ENCODE measurements at places on chromosomes 2 and 18.

GRCh38 chr18:74896390-74896991, 298.8 kb downstream of the ZNF407 start:
- ATAC-seq, result peak; percentile 86

- ATAC-seq, result no peak
Observed at GRCh38 chr2:113677330-113677729, 50.3 kb downstream of the RABL2A start.

- ATAC-seq, result no peak
Observed at GRCh38 chr2:30408961-30409387, 38.1 kb upstream of the LCLAT1 start.

- ATAC-seq, result no peak
Observed at GRCh38 chr2:121454549-121455090, 76.1 kb upstream of the RNU4ATAC start.

DNA sequence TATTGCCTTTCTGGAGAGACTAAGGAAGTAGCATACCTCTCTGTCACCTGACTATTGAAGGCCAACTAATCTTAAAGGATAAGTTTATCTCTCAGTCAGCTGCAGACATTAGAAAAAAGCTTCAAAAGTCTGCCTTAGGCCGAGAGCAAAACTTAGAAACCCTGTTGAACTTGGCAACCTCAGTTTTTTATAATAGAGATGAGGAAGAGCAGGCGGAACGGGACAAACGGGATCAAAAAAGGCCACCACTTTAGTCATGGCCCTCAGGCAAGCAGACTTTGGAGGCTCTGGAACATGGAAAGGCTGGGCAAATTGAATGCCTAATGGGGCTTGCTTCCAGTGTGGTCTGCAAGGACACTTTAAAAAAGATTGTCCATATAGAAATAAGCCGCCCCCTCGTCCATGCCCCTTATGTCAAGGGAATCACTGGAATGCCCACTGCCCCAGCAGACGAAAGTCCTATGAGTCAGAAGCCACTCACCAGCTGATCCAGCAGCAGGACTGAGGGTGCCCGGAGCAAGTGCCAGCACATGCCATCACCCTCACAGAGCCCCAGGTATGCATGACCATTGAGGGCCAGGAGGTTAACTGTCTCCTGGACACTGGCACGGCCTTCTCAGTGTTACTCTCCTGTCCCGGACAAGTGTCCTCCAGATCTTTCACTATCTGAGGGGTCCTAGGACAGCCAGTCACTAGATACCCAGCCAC, 61.5 kb upstream of the FAM98A start:
- ATAC-seq, result no peak

DNA sequence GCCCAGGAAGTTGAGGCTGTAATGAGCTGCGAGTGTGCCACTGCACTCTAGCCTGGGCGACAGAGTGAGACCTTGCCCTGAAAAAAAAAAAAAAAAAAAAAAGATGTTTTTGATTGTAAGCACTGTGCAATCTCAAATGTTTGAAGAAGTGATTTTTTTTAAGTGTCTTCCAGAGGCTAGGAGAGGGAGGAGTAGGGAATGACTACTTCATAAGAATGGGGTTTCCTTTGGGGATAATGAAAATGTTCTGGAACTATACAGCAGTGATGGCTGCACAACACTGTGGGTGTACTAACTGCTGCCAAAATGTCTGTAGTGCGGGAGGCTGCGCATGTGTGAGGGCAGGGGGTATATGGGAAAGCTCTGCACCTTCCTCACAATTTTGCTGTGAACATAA, 83.7 kb downstream of the MCFD2 start:
- ATAC-seq, result no peak

GRCh38 chr2:215361876-215362561, 50.2 kb downstream of the ATIC start:
- no peak for ATAC-seq

- ATAC-seq, result no peak
Observed at GRCh38 chr18:62098960-62099359, 87.9 kb downstream of the PIGN start.

DNA sequence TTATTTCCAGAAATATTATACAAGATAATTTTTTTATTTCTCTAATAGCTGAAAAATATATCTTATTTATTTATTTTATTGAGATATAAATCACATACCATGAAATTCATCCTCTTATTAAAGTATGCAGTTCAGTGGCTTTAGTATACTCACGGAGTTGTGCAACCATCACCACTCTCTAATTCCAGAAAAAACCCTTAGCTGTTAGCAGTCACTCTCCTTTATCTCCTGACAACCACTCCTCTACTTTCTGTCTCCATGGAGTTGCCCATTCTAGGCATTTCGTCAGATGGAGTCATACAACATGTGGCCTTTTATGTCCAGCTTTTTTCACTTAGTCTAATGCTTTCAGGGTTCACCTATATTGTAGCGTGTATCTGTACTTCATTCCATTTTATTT, 66.5 kb downstream of the TCF7L1 start:
- ATAC-seq, result no peak

- ATAC-seq, result peak; percentile 63
Observed at GRCh38 chr2:105755895-105756294, 11.2 kb downstream of the NCK2 start.

DNA sequence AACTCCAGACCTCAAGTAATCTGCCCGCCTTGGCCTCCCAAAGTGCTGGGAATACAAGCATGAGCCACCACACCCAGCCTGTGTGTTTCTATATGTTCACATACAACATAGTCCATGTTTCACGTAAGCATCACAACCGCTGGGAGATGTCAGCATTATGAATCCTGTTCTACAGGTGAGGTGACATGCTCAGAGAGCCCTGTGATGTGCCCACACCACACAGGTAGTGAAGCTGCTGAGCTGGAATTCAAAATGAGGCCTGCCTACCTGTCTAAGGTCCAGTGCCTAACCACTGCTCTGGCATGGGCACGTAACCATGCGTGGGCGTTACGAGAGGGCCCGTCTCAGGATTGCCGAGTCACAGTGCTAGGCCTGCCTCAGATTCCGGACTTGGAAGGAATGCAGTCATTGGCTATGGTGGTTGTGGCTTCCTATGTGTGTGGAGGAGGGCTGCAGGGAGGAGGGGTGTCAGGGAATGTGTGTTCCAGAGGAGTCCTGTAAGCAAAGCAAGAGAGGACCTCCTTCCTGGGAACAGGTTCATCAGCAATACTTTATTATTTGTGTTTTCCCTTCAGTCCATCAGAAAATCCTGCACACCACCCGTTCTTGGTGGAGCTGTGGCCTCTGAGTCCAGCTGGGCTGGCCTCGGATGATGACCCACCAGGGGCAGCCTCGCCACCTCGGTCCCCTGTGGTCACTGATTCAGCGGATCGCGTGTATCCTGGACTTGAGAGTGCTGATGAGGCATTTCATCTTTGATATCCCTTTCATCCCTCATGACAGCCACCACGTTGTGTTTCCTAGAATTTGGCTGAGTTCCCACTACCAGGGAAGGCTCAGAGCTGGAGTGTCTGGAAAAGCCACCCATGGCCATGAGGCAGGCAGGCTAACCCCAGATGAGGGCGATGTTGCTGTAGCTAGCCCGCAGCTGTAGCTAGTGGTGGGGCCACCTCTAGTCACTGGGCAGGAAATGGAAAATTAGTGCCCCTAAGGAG, 31.1 kb downstream of the HK2 start:
- ATAC-seq, result peak; percentile 86

DNA sequence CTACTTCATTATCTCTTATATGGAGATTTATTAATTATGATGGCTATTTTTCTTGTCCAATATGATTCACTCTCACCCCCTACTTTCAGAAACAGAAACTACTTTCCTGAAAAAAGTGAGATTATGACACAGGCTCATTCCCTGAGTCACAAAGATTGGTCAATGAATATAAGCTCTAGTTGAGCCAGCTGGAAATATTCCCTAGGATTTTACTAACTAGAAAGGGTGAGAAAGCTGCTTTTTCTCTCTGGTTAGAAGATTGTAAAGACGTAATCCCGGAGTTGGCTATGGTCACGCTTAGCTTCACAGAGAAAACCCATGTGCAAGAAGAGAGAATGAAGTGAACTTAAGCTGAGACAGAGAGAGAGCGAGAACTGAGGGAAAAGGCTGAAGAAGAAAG, 223.7 kb upstream of the SMAD7 start:
- ATAC-seq, result no peak

DNA sequence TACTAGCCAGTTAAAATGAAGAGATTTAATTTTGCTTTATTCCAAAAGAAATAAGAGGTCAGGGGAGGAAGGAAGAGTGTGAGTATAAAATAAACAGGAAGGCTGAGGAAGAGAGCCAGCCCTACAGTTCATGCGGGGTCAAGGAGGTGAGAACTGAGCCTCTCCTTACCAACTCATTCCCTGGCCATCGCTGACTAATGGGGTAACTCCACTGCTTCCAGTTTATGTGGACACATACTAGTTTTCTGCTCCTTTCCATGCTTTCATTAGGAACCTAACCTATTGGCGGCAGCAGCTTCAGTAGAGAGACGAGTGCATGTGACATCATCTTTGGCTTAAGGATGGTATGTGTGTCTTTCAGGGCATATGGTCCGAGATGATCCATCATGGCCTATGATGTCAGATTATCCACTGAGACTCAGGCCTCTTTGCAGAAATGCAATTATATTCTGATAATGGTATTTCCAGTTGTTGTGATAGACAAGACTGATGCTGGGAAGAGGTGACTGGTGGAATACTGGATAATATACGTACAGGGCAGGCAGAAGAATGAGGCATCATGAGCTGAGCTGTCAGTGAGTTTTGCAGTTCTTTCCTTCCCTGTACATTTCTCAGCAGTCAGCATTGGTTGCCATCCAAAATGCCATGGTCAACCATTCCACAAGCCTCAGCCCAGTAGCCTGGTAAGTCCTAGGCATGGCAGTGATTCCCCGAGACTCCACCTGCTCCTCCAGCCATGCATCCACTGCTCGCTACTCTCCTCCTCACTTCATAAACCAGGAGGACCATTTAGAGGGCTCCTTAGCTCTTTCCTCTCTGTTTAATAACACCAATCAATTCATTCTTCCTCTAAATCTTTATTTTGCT, 184.6 kb upstream of the OSR1 start:
- ATAC-seq, result no peak

- peak; percentile 98 for ATAC-seq
Observed at GRCh38 chr2:190718652-190719526, 70.0 kb downstream of the NAB1 start.

DNA sequence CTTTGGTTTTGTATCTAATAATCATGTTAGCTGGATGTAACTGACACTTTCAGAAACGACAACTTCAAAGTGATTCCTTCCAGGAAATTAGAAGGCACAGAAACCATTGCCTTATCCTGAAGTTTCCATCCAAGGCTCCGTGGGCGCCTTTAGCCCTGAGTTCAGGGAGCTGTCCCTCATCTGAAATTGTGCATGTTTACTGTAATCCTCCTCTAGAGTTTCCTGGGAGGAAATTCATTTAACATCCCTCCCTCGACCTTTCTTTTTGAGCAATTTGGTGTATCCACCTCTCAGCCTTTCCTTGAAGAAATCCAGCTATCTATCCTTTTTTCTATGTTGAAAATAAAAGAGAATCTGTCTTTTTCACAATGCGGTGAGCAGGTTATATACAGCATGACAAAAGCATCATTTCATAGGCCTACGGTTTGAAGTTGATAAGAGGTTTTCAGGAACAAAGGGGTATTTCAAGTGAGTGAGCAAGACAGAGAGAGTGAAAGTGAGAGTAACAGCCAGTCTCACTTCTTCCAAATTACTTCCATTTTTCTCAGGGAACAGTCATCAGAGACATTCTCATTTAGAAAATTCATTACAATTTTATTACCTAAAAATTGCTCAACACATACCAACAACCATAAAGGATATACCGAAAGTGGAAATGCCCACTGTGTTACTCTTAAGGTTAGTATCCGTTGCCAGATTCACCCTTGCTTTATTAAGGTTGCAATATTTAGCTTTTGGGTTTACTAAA, 167.3 kb downstream of the MREG start:
- ATAC-seq, result no peak

DNA sequence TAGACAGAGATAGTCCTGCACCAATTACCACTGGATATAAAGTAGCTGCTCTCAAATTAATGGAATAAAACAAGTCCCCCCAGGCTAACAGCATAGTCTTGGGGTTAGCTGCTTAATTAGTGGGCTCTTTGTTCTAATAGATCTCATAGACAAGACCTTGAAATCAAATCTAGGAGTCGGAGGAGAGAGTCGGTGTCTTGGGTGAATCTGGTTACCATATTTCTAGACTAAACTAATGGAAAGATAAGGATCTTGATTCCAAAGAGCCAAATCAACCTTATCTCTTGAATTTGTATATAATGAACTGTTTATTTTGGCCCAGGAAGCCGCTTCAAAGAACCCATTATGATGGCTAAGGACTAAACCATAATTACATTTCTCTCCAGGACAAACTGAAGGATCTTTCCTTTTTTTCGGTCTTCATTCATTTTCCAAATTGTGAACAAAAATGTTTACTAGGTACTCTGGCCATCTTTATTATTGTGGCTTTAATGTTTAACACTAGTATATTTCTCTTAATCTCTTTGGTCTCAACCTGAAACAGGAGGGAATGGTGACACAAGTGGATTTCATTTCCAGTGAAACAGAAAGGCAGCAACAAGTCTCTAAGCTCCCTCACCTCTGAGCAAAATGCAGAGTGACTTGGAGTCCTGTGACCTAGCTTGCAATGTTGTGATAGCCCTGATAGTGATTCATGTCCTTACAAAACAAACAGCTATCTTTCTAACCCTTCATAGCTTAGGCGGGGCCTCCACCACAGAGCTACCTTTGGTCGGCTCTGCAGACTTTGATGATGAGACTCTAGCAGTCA, 137.9 kb upstream of the PARD3B start:
- ATAC-seq, result no peak

- ATAC-seq, result no peak
Observed at GRCh38 chr18:2939317-2939716, 73.6 kb downstream of the LPIN2 start.

GRCh38 chr2:239523954-239524330, 123.1 kb upstream of the HDAC4 start:
- no peak for ATAC-seq

DNA sequence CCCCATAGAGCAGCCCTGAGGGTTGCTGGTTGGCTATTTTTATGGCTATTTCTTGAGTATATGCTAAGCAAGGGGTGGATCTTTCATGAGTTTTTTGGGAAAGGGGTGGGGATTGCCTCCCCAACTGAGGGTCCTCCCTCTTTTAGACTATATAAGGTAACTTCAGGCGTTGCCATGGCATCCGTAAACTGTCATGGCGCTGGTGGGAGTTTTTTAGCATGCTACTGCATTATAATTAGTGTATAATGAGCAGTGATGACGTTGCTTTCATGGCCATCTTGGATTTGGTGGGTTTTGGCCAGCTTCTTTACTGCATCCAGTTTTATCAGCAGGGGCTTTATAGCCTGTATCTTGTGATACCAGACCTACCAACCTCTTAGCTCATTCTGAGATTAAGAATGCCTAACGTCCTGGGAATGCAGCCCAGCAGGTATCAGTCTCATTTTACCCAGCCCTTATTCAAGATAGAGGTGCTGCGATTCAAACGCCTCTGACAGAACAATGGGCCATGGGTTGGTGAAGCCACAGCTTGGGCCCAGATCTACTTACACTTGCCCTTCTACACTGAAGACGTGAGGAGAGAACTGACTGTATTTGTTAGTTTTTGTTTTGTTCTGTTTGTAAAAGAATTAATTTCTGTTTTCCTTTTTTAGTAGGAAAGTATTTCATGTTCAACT, 53.8 kb upstream of the TMEM163 start:
- ATAC-seq, result no peak

GRCh38 chr2:233602076-233602475, 15.4 kb upstream of the UGT1A8 start:
- ATAC-seq, result no peak

GRCh38 chr2:216775043-216775453, 79.7 kb upstream of the IGFBP5 start:
- peak; percentile 55 for ATAC-seq
